CD4-positive, alpha-beta memory T cell (primary cell): ENCODE measurements at places on chromosomes 4 and X. TPM values are rescaled to one million over a fixed set of nuclear protein-coding genes. Genes with fewer than 3 reads are reported as not detected.

The SLC4A4 gene
- 0.78 TPM for total RNA-seq

The GLUD2 gene
- 0.53 TPM for total RNA-seq

The SLIT2 gene
- not detected for total RNA-seq

- H3K27me3 ChIP-seq, result no peaks in the 10 kb centered on the region
- no peaks in the 10 kb centered on the region for H3K4me1 ChIP-seq
- DNase-seq, result no peak
- H3K4me3 ChIP-seq, result no peak overlapping the region
- no peaks in the 10 kb centered on the region for H3K36me3 ChIP-seq
- H3K27ac ChIP-seq, result no peak overlapping the region
These were observed 130.6 kb downstream of the UGT8 start for GRCh38 chr4:114729068-114729738.

- H3K27ac ChIP-seq, result no peak overlapping the region
- DNase-seq, result no peak
- H3K4me1 ChIP-seq, result peaks cover 9% of the 10 kb centered on the region
- H3K4me3 ChIP-seq, result no peak overlapping the region
- H3K36me3 ChIP-seq, result no peaks in the 10 kb centered on the region
- no peaks in the 10 kb centered on the region for H3K27me3 ChIP-seq
These were observed 94.6 kb downstream of the PPP3CA start for GRCh38 chr4:101252721-101253120.

DNA sequence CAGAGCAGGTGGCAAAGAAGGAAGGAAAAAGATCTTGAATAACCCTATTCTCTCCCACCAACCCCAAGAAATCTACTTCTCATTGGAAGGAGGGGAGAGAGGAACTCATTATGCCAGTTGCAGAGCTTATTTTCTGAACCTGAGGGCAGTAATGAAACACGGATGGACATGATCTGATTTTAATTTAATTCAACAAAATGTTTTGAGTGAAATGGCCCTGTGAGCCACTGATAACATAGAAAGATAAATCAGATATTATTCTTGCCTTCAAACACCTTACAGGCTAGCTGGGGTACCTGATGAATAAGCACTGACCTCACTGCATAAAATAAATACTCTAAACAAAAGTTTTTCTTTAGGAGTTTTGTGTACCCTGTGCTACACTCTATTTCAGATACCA is 30.3 kb downstream of the DAPP1 start:
- H3K36me3 ChIP-seq, result no peaks in the 10 kb centered on the region
- peak overlapping the region; percentile 38 for H3K4me3 ChIP-seq
- no peaks in the 10 kb centered on the region for H3K27me3 ChIP-seq
- peak overlapping the region; percentile 37 for H3K27ac ChIP-seq

- H3K27me3 ChIP-seq, result no peaks in the 10 kb centered on the region
- no peak for DNase-seq
- no peaks in the 10 kb centered on the region for H3K36me3 ChIP-seq
- H3K4me1 ChIP-seq, result no peaks in the 10 kb centered on the region
- no peak overlapping the region for H3K4me3 ChIP-seq
- H3K27ac ChIP-seq, result no peak overlapping the region
These were observed 129.3 kb upstream of the CHRDL1 start for GRCh38 chrX:110924871-110925270.

DNA sequence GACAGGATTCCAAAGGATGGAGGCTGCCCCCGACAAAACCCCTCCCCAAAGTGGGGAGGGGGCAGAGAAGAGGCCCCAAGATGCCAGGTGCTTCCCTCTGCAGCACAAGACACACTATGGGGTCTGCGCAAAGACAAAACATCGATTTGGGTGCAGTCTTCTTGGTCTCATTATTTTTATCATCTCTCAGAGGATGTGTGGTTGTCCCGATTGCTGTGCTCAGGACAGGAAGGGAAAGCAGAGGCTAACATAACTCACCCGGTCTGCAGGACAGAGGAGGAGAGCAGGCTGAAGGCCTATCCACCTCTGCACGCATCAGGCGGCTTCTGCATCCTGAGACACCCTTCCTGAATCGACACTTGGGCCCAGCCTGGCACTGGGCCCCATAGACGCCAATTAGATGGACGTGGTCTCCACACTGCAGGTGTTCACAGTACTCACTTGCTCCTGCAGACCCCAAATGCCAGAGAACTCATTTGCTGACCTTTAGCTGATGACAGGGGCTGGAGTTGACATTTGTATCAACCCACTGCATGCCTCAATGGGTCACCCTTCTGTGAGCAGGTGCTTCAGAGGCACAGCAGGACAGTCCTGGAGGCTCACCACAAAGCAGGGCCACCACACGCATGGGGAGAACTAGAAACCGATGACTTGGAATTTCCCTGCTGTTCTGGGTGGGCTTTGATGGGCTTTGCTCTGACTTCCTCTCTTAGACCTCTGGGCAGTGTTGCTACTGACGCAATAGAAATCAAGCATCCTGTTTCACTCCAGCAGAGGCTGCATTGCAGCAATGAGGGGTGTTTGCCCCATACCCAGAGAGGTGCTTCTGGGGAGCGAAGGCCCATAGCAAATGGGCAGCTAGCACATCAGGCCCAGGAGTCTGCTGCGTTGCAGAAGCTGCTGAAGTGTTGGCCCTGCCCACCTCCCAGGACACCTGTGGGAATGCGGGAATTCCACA is 96.3 kb upstream of the ENPP6 start:
- DNase-seq, result no peak
- H3K27me3 ChIP-seq, result no peaks in the 10 kb centered on the region
- H3K27ac ChIP-seq, result no peak overlapping the region
- peaks cover 15% of the 10 kb centered on the region for H3K4me1 ChIP-seq
- no peak overlapping the region for H3K4me3 ChIP-seq

GRCh38 chr4:26820346-26820745 is 40.3 kb upstream of the STIM2 start:
- no peak overlapping the region for H3K27ac ChIP-seq
- no peaks in the 10 kb centered on the region for H3K27me3 ChIP-seq
- no peaks in the 10 kb centered on the region for H3K36me3 ChIP-seq

DNA sequence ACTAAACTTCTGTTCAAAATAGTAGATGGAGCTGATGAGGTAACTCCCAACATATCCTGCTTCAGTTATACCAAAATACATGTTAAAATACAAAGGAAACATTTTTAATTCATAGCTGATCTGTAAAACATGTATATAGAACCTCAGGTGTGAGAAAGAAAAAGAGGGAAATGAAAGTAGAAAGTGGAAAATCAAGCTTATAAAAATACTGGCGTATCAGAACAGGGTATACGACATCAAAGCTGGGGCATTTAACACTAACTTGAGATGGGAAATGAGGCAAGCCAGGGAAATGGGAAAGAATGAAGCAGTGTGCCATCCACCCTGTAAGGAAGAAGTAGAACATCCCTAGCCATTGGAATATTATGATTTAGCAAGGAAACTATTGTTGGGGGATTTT is 767.5 kb downstream of the DMD start:
- H3K27ac ChIP-seq, result no peak overlapping the region
- peaks cover 11% of the 10 kb centered on the region for H3K4me1 ChIP-seq
- no peak for DNase-seq
- no peak overlapping the region for H3K4me3 ChIP-seq
- no peaks in the 10 kb centered on the region for H3K27me3 ChIP-seq

GRCh38 chrX:48196745-48197201 is at the start of gene SSX5:
SSX5 (minus strand) TSS chrX:48196795; CDS start chrX:48195358, 1,437 bp downstream.
- DNase-seq, result no peak
- H3K36me3 ChIP-seq, result no peaks in the 10 kb centered on the region
- no peaks in the 10 kb centered on the region for H3K4me1 ChIP-seq
- no peaks in the 10 kb centered on the region for H3K27me3 ChIP-seq

- no peaks in the 10 kb centered on the region for H3K4me1 ChIP-seq
- no peak for DNase-seq
- no peak overlapping the region for H3K4me3 ChIP-seq
- no peaks in the 10 kb centered on the region for H3K27me3 ChIP-seq
- no peak overlapping the region for H3K27ac ChIP-seq
- H3K36me3 ChIP-seq, result no peaks in the 10 kb centered on the region
These were observed 122.1 kb upstream of the DIPK2B start for GRCh38 chrX:45322820-45323219.
